Endothelial cell (in vitro differentiated cells): ENCODE measurements at places on chromosomes 2 and 18.
A peak's percentile ranks its signal among the peaks of the same experiment; 100 is the strongest.

DNA sequence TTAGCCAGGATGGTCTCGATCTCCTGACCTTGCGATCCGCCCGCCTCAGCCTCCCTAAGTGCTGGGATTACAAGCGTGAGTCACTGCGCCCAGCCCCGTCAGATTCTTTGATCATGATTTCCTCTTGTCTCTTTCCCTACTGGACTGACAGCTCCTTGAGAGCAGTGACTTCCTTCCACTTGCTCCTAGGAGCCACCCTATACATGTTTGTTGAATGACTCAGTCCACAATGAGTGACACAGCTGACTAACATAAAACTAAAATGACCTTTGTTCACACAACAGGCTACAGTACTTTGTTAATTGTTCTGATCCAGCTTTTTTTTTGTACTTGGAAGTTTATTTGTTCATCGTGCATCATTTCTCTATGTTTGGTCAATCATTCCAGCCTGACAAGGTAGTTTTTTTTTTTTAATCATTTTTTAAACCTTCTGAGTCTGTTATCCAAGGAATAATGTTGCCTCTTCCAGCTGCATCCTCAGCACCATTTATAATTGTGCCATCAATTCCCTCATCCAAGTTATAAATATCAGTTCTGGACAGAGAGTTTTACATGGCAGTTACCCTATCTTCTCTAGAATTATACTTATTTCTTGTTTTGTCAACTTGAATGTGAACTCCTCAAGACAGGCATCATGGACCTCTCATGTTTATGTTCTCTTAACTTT, 42.9 kb upstream of the TUBA3E start:
- DNase-seq = no peak

DNA sequence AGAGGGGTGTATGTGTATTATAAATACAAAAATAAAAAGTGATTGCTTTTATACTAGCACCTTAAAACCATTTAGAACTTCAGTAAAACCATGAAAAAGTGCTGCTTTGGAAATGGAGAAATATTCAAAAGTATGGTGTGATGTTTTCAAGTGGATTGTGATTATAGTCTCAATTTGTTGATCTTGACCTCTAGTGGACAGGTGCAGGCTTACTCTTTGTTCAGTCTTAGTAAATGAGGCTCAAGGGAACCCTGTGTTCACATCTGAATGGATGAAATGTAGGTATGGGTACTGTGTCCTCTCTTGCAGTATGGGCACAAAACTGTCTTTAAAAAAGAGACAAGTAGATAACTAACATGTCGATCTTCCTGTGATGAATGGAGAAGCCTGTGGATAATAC, 145.8 kb downstream of the MCFD2 start:
- no peak for DNase-seq

DNA sequence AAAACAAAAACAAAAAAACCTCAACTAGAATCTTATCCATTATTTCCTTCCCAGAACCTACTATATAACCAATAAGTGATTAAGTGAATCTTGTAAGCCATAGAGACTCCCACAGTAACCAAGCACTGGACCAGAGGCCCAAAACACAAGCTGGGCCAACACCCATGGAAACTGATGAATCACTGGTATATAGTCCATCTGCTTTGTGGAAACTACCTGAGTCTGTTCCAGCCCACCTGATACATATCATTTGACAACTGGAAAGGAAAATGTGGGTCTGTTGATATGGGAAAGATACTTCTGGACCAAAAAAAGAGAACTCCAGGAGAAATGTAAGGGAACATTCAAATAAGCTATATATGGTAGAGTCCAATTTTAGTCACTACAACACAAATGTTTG, 252.8 kb downstream of the MREG start:
- DNase-seq = no peak

- DNase-seq = peak; percentile 29
Measured at GRCh38 chr2:105299290-105299689, 30.2 kb downstream of the TGFBRAP1 start.

- no peak for DNase-seq
Measured at GRCh38 chr2:61759005-61759404, 94.9 kb downstream of the FAM161A start.

DNA sequence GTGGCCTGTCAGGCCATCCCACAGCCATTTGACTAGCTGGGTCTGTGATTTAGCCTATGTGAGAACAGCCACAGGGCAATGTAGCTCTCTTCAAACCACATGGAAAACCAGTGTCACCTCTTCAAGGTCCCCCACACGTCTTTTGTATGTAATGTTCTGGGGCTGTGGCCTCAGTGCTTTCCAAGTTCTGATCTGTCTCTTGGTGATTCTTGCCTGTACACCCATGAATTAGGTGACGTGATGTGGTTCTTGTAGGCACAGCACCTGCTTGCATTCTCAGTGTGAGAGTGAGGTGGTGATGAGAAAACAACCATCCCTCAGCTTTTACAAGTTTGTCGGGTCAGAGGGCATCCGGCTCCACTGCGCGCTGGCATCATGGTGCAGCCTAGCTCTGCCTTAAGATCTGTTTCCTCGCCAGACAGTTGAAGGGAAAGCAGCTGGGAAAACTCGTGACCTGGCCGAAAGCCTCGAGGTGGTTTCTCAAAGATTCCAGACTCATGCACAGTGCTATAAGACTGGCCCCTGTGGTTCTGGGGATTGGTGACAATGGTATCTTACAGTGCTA, 125.8 kb downstream of the TANC1 start:
- DNase-seq = no peak

DNA sequence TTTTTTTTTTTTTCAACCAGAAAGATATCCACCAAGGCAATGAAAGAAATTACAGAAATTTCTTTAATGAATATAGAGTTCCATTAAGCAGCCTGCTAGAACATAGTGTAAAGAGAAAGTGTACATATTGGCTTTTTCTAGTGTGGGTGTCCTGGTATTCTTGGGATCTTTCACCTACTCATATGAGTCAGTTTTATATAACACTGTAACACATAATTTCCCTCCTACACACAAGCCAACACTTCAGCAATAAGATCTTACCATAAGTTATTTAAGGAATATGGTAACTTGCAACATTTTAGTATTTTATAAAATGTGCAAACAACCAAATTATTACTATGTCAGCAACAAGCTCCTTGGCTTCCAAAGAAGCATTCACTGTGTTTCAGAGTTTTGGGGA, 59.9 kb downstream of the ZRANB3 start:
- no peak for DNase-seq

GRCh38 chr2:213451542-213452239, 167.4 kb downstream of the SPAG16 start:
- no peak for DNase-seq

- DNase-seq = no peak
Measured at GRCh38 chr2:23065936-23066335, 319.0 kb upstream of the KLHL29 start.

GRCh38 chr2:70089220-70089982, 2.1 kb downstream of the PCBP1 start:
- peak; percentile 26 for DNase-seq

DNA sequence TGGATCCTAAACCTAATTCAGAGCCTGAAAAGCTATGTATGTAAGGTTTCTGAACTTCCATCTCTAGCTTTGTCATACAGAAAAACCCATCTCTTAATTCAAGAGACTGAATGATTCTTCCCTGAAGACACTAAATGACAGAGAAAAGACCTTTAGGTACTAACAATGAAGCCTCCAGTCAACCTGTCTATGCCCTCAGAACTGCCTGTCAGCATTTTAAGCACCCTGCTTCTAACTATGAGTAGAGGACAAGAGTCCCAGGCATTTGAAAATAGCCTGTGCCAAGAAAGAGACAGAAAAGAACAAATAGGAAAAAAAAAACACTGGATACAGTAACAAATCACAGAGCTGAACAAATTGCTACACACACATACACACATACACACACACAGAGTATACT, 48.6 kb downstream of the AP1S3 start:
- no peak for DNase-seq

DNA sequence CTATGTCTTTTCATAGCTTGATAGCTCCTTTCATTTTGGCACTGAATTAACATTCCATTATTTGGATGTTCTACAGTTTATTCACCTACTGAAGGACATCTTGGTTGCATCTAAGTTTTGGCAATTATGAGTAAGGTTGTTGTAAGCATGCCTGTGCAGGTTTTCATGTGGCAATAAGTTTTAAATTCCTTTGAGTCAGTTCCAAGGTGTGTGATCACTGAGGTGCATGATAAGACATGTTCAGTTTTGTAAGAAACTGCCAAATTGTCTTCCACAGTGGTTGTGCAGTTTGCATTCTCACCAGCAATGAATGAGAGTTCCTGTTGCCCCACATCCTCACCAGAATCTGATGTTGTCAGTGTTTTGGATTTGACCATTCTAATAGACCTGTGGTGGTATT, 24.2 kb downstream of the XDH start:
- no peak for DNase-seq

DNA sequence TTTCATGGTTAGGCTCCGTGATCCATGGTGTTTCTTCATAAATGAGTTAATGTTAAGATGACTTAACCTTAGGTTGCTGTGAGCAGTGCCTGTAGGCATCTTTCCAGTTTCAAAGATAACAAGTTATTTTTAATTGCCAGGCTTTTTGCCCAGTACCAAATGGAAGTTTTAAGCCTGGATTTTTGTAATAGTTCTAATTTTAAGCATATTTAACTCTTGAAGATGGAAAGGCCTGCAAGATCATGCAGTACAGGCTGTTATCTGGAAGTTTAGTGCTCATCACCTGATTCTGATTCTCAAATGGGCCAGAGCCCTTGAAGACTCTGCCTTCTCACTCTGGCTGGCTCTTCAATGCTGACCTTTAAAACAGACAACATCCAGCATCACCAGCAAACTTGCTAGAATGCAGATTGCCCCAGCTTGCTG, 141.3 kb downstream of the NCK2 start:
- DNase-seq = no peak

DNA sequence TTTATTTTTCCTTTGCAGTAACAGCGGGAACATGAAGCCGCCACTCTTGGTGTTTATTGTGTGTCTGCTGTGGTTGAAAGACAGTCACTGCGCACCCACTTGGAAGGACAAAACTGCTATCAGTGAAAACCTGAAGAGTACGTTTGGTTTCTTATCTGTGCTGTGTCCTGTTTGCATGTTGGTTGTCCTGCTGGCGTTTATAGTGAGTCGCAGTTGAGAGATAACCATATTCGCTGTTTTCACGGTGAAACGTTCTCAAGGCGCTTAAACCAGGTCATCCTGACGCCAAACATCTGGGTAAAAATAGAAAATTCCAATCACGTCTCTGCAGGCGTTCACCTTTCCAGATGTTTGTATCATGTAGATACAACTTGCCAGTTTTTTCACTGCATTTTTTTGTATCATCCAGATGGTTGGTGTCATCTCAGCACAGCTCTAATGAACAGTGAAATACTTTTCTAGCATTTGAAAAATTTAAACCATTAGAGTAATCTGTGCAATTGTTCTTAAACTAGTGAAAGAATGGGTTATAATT, 21.2 kb downstream of the CLUL1 start:
- no peak for DNase-seq

DNA sequence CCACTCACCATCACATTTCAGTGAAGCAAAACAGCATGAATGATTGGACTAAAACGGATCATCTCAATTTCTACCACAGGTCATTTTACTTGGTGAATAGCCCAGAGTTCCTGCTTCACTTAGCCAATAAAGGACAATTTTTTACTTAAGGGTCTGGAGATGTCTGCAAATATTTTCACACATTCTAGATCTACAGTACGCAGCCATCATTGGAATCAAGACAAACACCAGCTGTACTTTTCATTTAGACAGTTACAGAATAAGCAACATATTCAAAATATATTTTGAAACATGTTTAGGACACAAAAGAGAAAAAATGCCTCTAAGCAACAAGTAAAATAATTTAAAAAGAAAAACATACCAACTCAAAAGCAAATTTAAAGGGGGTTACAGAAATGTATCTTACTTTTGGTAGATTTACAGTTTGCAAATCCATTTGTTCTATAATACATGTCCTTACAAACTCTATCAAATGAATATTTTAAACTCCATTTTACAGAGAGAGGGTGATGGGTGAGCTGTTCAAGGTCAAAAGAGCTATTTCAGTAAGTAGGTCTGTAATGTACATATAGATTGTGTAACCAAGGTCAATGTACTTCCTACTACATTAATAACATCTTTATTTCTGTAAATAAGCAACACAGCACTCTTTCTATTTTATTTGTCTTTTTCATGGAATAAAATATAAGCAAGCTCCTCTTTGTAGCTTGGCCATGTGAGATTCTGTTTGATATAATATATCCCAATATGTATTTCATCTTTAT, 13.4 kb downstream of the PPP1R1C start:
- no peak for DNase-seq

GRCh38 chr18:26309281-26309680, 83.0 kb downstream of the TAF4B start:
- no peak for DNase-seq

- no peak for DNase-seq
Measured at GRCh38 chr2:162449471-162449870, 105.5 kb downstream of the GCA start.

GRCh38 chr2:237766340-237766739, 32.2 kb upstream of the RBM44 start:
- DNase-seq = no peak

GRCh38 chr2:30998672-30999071, 139.6 kb downstream of the GALNT14 start:
- DNase-seq = no peak

- no peak for DNase-seq
Measured at GRCh38 chr2:121505986-121506586, 24.6 kb upstream of the RNU4ATAC start.

- no peak for DNase-seq
Measured at GRCh38 chr2:226796012-226796839, 3.4 kb downstream of the IRS1 start.

- no peak for DNase-seq
Measured at GRCh38 chr2:10305254-10305635, 2.5 kb downstream of the HPCAL1 start.

GRCh38 chr2:8794923-8795825, 42.2 kb downstream of the KIDINS220 start:
- no peak for DNase-seq

DNA sequence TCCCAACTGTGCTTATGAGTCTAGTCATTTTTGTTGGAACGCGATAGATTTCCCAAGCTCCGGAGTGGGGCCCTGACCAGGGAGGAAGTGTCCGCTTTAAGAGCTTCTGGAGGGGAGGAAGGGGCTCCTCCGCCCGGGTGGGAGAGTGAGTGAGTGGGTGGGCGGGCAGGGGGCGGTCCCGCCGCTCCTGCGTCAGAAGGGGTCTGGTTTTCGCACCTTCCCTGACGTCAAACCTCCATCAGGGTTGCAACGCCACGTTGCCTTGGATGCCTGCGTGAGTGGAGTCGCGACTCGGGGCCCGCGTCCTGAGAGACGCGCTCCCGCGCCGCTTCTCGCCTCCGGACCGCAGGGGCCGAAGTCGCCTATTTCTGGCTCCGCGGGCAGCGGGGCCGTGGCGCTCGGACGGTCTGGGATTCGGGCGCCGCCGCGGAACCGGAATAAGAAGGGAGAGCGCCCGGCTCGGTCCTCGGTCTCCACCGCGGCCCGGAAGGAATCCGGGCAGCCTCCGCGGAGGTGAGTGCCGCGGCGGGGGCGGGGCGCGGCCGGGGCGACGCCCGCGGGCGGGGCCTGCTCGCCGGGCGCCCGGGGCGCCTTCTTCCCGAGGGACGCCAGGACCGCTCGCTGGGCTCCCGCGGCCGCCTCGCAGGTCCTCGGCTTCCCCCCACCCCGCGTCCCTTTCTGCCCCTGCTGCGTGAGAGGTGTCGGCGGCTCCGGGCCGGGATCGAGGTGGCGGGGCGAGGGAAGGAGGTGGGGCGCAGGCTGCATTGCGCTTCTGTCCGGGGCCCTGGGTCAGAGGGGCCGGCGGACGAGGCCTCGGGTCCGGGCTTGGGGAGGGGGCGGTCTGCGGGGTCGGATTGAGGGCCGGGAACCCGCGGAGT, at the start of gene ZDBF2:
ZDBF2 (plus strand) TSS at position 230 of the 878 bp plus-strand sequence. CDS start 7,187 bp downstream, outside the sequence.
- peak; percentile 73 for DNase-seq

GRCh38 chr2:128316777-128317180, 1.9 kb downstream of the HS6ST1 start:
- peak; percentile 3 for DNase-seq

- DNase-seq = no peak
Measured at GRCh38 chr18:45342166-45342565, 273.1 kb upstream of the SLC14A2 start.
